ENCODE measurements at places on chromosomes 13 and 19. TPM values are rescaled to one million over a fixed set of nuclear protein-coding genes. Genes with fewer than 3 reads are reported as not detected.

The CGB2 gene
- not detected for total RNA-seq

The PABPC3 gene
- total RNA-seq, result 0.48 TPM

The KLF1 gene
- 0.26 TPM for total RNA-seq

The KLK12 gene
- not detected for total RNA-seq

The KCNC3 gene
- total RNA-seq, result 0.79 TPM

The ZNF417 gene
- 35.6 TPM for total RNA-seq

The COMP gene
- 0.90 TPM for total RNA-seq

The ZBTB7A gene
- total RNA-seq, result 8.2 TPM

The FCHO1 gene
- total RNA-seq, result 1.4 TPM

The SYCN gene
- total RNA-seq, result not detected

The EPSTI1 gene
- total RNA-seq, result 9.6 TPM

The PLEKHA4 gene
- total RNA-seq, result 11.5 TPM

The PLK5 gene
- total RNA-seq, result 0.37 TPM

The NPAS1 gene
- 0.16 TPM for total RNA-seq

The ZNF808 gene
- total RNA-seq, result 40.6 TPM

The ZNF222 gene
- total RNA-seq, result 9.2 TPM

The PEPD gene
- total RNA-seq, result 24.2 TPM

The SKA3 gene
- total RNA-seq, result 16.7 TPM

The TGFBR3L gene
- not detected for total RNA-seq

The KLK2 gene
- not detected for total RNA-seq

The LILRA5 gene
- 1.3 TPM for total RNA-seq

The IFNL1 gene
- not detected for total RNA-seq

The LAMP1 gene
- 75.2 TPM for total RNA-seq

The ZNF490 gene
- 9.0 TPM for total RNA-seq

The GPR180 gene
- total RNA-seq, result 21.5 TPM

The KIR2DL3 gene
- total RNA-seq, result not detected

The MAMSTR gene
- total RNA-seq, result 2.5 TPM

The KLK4 gene
- total RNA-seq, result not detected

The ZNF536 gene
- 34.4 TPM for total RNA-seq

The FPR3 gene
- total RNA-seq, result 1.0 TPM

The KLK11 gene
- not detected for total RNA-seq

The CTXN1 gene
- 0.63 TPM for total RNA-seq

The IGFL3 gene
- not detected for total RNA-seq

The NUDT15 gene
- 15.3 TPM for total RNA-seq

The C3 gene
- total RNA-seq, result 38.9 TPM

The ADAMTS10 gene
- total RNA-seq, result 44.3 TPM

The ZNF541 gene
- 0.16 TPM for total RNA-seq

The OR7A5 gene
- not detected for total RNA-seq

The GPR12 gene
- total RNA-seq, result not detected

The PDX1 gene
- not detected for total RNA-seq

The PRTN3 gene
- 0.26 TPM for total RNA-seq

The NALCN gene
- 5.6 TPM for total RNA-seq

The ZSCAN4 gene
- not detected for total RNA-seq

The TPTE2 gene
- 0.16 TPM for total RNA-seq

The ARHGEF18 gene
- total RNA-seq, result 20.7 TPM

The CEACAM16 gene
- not detected for total RNA-seq

The ADM5 gene
- total RNA-seq, result 1.4 TPM

The ZNF559 gene
- 64.5 TPM for total RNA-seq

All from urinary bladder (tissue), 4 donors.